ENCODE measurements at places on chromosomes 12 and 14.

DNA sequence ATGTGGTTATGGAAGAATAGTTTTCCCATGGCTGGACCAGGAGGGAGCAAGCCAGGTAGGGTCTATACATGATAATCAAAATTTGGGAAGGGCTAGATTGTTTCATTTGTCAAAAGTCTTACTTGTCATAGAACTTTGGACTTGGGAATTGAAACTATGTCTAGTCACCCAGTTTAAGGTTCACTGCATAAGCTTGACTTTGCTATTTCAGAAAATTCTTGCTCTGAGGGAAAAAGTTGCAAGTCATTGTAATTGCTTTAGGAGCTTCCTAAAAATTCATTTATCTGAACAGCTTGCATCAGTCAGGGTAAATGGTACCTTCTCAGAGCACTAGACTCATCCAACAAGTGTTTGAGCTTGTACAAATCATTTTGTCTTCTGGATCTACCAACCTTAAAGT is 1194.7 kb downstream of the GALC start:
- DNase-seq: no peak

GRCh38 chr12:108730365-108731104 is 783 bp downstream of the CORO1C start:
- peak; percentile 85 for DNase-seq

GRCh38 chr14:51511265-51511664 is 140.4 kb upstream of the FRMD6 start:
- no peak for DNase-seq

DNA sequence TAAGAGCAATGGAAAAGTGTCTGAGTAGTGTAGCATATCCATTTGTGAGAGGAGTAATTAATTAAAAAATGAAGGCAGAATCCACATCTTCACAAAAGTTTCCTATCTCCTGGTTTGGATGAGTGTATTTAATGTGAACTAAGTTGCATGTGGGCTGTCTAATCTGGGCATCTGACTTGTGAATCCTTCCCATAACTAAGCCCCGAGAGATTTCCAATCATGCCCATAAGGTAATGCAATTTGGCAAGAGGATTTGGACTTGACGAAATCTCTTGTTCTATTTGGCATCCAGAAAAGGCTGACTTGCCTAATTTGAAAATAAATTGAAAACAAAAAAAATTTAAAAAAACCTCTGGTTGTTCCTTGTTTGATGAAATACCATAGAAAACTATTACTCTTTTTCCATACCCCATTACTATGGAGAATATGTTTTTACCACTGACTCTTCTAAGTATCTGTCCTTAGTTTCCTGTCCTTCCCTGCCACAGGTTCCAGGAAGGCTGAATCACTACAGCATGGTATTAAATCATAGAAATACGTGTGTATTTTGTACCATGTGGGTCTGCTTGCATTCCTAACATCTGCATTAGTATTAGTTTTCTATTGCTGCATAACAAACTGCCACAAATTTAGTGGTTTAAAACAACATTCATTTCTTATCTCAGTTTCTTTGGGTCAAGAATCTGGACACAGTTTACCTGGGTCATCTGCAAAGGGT is 48.4 kb downstream of the ETV6 start:
- no peak for DNase-seq

DNA sequence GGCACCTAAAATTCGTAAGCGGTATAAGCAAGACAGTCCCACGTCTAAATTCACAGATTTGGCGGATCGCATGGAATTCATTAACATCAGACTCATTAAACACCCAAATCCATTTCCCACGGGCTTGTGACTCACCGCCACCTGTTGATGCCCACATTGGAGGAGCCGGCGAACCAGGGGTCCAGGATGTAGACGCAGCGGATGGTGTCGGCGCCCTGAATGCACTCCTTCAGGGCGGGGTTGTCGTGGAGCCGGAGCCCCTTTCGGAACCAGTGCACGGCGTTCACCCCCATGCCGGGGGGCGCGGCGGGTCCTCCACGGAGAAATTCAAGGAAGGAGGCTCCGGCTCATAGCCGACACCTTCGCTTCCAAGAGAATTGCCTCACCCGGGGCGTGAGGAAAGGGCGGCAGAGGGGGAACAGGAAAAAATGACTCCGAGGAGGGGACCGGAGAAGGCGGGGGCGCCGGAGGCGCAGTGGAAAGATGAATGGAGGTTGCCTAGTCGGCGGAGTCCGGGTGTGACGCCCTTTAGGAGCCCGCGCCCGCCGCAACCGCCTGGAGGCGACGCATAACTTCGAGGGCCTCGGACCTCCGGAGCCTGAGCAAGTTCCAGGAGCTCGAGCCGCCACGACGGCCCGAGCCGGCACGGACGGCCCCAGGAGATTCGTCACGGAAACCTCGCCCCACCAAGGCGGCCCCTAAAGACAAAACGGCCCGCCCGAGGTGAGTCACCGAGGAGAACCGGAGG is 506 bp downstream of the CRY1 start:
- DNase-seq: no peak

DNA sequence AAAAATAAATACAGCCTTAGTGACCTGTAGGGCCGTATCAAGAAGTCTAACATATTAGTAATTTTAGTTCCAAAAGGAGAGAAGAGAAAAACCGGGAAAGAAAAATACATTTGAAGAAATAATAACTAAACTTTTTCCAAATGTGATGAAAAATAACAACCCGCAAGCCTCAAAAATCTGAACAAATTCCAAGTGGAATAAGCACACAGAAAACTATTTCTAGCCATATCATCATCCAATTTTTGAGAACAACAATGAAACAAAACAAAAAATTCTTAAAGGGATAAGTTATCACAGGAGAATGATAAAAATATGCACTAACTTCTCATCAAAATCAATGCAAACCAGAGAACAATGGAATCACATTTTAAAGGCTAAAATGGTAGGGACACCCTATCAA is 198.1 kb upstream of the PLXNC1 start:
- no peak for DNase-seq

GRCh38 chr12:124761871-124762270 is 101.8 kb downstream of the SCARB1 start:
- peak; percentile 61 for DNase-seq

DNA sequence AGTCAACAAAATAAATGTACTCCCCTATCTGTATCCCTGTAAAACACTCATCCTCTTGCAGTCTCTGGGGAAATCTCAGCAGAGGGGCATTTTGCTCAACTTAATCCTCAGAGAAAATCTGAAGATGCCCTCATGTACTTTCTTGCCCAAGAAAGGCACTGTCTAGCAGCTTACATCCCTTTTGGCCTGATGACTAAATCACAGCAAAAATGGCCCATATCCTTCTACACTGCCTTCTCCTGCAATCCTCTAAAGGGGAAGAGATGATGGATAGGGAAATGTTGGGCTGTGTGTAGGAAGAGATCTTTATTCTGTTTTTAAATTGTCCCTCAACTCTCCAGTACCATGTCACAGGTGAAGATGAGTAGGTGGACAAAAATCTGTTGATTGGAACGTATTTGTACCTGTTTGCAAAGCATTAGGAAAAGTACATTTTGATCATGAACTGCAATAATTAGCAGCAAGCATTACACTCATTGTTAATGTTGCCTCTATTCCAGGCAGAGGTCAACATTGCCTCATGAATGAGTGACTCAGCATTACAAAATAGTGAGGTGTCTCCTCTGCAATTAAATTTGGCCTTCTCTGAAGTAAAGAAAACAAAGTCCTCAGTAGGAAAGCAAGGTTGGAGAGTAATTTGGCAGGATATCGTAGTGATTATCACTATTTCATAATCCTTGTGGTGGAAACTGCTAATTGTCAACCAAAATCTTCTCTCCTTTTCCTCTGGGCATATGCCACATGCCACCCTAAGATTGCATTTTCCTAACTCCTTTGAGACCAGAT is 172.4 kb upstream of the CAND1 start:
- no peak for DNase-seq

DNA sequence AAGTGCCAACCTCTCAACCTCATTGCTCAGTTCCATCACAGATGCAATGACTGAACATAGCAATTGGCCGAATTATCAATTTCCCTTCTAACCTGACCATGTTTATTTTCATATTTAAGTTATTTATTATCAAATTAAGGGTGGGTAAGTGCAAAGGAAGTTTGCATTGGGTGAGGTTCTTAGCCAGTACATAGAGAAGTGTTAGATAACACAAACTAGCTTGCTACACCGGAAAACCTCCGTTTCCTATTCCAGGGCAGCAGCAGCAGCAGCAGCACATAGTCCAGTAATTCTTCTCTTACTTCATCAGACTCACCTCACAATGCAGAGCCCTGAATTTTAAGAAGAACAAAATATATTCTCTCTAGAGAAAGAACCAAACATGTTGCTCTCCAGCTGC is 200.5 kb upstream of the OR4E1 start:
- no peak for DNase-seq

- peak; percentile 83 for DNase-seq
These were observed 148.7 kb downstream of the SMOC1 start for GRCh38 chr14:70027785-70028428.

GRCh38 chr14:27015065-27015464 is 417.2 kb upstream of the NOVA1 start:
- DNase-seq: no peak
